Endothelial cell of umbilical vein (primary cell): ENCODE measurements at places on chromosomes 2 and 18. TPM values are rescaled to one million over a fixed set of nuclear protein-coding genes. Genes with fewer than 3 reads are reported as not detected.
A peak's percentile ranks its signal among the peaks of the same experiment; 100 is the strongest.

ASXL3 gene
- total RNA-seq, result 0.27 and 1.7 TPM in 2 replicates

DNA sequence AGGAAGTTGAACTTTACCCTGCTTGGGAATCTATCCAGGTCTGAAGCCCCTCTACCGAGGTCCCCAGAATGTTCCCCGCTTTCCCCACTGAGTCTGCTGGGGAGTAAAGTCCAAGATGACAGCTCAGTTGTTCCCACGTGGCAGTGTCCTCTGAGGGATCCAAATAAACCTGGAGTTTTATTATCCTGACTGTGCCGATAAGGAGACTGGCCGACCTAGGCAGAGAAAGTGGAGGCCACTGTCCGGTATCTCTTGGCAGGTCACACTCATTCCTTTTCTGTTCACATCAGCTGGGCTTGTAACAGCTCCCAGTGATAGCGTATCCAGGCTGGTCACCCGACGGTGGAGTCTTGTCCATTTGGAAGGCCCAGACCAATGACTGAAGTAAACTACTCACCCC lies 27.5 kb upstream of the C18orf32 start:
- DNase-seq, result no peak

DNA sequence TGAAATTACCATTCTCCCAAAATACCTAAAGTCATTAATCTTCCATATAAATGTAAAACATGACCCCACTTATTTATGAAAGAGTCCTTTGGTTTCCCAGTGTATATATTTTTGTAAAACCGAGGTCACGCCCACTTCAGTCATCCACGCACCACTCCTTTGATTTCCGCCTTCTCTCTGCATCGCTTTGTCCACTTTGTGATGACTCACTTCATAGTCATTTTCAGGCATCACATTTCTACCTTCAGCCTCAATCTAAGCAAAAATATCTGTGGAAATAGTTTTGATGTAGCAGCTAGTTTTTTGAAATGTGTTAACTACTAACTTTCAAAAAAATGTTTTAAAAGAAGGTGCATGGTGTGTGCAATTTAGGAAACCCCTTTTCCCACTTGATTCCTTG lies 793.5 kb upstream of the SOX11 start:
- DNase-seq, result peak; percentile 4

GRCh38 chr2:2846332-2847208 lies 515.5 kb upstream of the MYT1L start:
- DNase-seq, result no peak

DNA sequence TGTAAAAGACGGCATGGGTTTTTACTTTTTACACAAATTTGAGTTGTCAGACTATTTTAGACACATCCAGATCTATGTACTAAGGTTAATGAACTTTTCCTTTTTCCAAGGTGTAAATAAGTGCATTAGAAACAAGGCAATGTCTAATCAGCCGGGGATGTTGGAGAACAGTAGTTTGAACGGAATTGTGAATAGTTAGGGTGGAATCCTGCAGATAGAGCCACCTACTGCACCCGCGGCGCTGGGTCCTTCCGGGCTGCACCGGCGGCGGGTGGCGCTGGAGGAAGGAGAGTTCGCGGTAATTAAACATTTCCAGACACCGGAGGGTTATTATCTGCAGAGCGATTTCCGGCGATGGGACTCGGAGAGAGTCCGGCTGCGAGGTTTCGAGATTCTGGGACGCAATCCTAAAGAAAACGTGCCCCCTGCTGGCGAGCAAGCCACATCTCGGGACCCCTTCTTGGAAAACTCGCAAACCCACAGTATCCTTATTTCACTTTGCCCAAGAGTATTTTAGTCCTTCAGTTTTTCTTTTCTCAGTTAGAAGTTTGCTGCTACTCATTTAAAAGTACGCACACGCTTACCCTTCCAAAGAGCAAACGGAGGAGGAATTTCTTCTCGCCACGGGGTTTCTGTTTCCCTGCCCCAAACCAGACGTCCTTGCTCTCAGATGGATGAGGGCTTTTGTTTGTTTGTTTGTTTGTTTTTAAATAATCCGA lies 4.5 kb upstream of the OSR1 start:
- DNase-seq, result peak; percentile 67

DNA sequence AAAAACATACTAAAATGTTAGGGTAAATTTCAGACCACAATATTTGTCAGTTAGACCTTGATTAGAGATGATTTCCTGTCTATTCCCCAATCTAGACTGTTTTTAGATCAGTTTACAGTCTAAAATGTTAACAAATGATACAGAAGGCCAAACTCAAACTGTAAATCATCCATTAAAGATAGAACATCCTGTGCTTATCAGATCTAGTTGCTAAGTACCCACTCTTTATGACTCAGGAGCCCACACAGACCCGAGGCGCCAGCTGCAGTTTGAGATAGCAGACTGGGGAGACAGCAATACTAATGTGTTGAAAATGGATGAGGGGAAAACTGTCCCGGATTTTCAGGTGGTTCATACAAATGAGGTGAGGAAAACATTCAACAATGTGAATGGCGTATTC lies 113.3 kb downstream of the SCG2 start:
- peak; percentile 64 for DNase-seq

GRCh38 chr18:50989711-50990110 lies 21.9 kb downstream of the ELAC1 start:
- DNase-seq, result no peak
